ENCODE measurements at places on chromosomes 4 and X.

DNA sequence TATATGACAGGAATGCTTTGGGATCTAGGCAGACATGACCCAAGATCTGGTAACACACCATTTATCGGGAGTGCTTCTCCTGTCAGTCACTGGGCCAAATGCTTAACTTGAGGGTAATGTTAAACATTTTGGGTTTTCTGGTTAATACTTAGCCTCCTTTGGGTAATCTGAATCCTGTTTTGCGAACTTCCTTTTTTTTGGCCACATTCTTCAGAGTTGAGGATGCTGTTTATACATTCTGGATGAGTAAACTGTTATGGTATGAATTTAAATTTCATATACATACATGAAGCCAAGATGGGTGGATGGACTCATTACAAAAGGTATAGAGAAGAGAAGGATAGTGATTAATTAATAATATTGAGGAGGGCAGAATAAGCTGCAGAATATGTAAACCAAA is 36.1 kb downstream of the MID1IP1 start:
- no peak for DNase-seq

- no peak for DNase-seq
These were observed 744 bp downstream of the NPY5R start for GRCh38 chr4:163344147-163345125.

DNA sequence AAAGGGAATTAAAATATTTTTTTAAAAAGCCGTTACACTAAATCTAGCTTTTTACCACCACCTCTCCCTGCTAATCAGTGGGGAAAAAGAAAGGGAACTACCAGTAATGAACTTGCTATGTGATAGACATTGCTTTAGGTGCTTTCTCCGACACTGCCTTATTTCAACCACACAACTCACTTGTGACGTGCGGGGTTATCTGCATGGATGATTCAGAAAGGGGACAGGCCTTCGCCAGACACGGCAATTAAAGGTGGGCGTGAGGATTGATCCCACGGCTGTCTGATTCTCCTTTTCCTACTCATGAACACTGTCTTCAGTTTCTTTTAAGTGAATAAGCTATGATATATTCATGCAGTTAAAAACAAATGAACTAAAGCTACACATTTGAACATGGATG is 882 bp upstream of the CXCR3 start:
- DNase-seq, result no peak

- peak; percentile 6 for DNase-seq
These were observed 26.1 kb downstream of the IGSF1 start for GRCh38 chrX:131262738-131263679.

DNA sequence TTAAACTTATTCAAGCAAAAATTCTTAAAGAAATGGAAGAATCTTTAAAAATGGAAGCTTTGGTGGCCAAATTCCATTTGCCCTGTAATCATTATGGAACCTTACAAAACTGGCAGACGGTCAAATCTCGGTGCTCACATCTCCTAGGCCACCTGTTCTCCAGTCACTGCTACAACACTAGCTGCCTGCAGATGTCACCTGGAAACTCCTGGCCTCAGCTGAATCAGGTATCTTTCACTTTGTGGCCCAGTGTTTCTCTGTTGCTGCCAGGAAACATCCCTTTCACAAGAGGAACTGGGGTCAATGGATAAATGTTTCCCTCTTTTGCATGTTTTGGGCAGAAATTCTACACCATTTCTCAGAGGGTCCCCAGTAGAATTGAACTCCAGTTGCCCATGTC is 4.2 kb upstream of the CXCL3 start:
- DNase-seq, result no peak

- no peak for DNase-seq
These were observed 141.9 kb downstream of the THOC2 start for GRCh38 chrX:123590842-123591486.

- no peak for DNase-seq
These were observed 40.0 kb upstream of the CASK start for GRCh38 chrX:41963348-41963747.

GRCh38 chrX:110146521-110146920 is 143.6 kb downstream of the TMEM164 start:
- peak; percentile 39 for DNase-seq

GRCh38 chrX:79556800-79557199 is 189.7 kb upstream of the ITM2A start:
- no peak for DNase-seq

DNA sequence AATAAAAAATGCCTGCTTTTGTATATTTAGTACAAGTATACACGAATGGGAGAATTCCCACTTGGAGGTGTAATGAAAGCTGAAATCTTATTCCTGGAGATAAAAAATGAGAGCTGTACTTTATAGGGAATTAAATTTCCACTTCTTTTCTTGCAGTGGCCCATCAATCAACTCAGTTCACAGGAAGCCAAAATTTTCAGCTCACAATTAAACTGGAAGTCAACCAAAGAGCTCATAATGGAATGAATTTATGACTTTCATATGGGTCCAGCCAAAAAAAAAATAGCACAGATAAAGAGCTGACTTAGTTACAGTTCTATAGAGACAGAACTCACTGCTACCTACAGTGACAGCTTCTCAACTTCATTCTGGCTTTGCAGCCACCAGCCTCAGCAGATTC is 115.2 kb upstream of the TBC1D9 start:
- DNase-seq, result no peak

DNA sequence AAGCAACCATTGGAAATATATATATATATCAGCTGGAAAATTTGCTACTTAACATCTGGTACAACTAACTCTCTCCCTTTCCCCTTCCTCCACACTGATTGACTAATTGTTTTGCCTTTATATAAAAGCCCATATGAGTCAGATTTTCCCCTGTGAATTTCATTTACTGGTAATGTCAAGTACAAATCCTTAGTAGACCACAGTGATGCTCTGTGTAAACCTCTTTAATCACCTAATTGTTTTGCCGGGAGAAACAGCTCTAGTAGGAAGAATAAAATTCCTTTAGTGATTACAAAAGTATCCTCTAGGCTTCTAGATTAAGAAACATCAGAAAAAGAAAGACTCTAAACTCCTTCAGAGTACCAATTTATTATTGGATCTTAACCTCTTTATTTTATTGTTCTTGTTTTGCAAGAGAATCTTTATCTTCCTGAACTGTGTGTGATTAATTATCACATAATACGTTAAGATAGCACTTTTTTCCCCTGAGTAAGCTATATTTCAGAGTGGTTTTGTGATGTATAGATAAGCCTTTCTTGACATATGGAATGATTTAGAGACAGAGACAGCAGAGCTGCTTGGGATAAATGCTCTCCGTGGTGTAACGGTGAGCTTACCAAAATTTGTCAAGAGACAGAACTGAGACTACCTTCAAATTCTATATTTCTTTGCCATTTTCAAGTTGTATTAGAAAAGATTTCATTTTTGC is 1606.4 kb upstream of the TENM3 start:
- no peak for DNase-seq

- no peak for DNase-seq
These were observed 73.9 kb upstream of the IRF2 start for GRCh38 chr4:184548316-184548647.

DNA sequence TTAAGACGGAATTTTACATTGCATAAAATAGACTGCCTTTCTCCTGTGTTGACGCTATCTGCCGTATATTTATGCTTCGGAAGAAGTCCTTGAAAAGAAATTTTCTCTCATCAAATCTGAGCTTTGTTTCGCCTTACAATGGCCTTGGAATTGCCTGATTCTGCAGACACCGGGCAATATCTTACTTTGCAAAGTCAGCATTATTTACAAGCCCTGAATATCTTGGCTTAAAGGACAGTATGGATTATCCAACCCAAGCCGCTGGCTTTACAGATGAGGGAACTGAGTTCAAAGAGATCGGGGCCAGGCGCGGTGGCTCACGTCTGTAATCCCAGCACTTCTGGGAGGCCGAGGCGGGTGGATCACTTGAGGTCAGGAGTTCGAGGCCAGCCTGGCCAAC is 1.1 kb upstream of the MANBA start:
- no peak for DNase-seq

- no peak for DNase-seq
These were observed 34.2 kb downstream of the CCDC158 start for GRCh38 chr4:76386566-76387305.

GRCh38 chr4:25536564-25537320 is 118.9 kb upstream of the SLC34A2 start:
- no peak for DNase-seq

DNA sequence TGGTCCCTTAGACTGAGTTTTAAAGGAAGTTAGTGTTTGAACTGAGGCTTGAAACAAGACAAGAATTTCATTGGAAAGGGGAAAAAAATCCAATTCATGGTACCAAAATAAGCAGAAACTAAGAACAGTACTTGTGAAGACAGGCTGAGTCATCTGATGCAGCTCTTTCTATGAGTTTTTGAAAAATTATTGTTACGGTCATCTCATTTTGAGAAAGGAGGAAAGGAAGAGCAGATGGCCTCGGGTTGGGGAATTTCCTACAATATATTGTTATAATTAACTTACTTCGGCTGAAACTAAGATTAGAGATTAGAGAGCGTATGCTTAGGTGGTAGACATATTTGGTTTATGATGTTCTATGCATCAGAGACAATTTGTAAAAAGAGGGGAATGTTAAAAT is 2164.8 kb upstream of the AGA start:
- DNase-seq, result no peak

DNA sequence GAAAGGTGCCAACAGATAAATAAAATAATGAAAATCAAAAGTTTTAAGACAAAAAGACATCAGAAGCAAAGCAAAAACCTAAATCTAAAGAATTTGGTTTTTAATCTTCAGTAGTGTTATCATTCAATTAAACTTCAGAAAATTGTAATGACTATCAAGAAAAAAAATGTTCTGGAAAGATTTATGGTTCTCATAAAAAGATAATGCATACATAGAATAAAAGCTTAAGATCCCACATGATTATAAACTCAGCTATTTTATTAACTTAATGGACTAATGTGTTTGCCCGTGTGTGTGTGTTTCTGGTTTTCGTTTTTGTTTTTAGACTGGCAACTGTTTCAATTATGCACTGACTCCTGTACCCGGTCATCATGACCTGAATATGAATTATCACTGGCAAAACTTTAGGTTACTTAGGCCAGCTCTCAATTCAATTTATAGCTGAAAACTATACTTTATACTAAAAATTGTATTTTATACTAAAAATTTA is 217.5 kb upstream of the DKK2 start:
- no peak for DNase-seq

DNA sequence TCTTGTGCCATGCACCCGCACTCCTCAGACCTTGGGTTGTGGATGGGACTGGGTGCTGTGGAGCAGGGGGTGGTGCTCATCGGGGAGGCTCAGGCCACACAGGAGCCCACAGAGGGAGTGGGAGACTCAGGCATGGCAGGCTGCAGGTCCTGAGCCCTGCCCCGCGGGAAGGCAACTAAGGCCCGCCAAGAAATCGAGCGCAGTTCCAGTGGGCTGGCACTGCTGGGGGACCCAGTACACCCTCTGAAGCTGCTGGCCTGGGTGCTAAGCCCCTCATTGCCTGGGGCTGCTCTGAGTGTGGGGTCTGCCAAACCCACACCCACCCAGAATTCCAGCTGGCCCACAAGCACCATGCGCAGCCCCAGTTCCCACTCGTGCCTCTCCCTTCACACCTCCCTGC is 450.5 kb upstream of the FGF16 start:
- no peak for DNase-seq

DNA sequence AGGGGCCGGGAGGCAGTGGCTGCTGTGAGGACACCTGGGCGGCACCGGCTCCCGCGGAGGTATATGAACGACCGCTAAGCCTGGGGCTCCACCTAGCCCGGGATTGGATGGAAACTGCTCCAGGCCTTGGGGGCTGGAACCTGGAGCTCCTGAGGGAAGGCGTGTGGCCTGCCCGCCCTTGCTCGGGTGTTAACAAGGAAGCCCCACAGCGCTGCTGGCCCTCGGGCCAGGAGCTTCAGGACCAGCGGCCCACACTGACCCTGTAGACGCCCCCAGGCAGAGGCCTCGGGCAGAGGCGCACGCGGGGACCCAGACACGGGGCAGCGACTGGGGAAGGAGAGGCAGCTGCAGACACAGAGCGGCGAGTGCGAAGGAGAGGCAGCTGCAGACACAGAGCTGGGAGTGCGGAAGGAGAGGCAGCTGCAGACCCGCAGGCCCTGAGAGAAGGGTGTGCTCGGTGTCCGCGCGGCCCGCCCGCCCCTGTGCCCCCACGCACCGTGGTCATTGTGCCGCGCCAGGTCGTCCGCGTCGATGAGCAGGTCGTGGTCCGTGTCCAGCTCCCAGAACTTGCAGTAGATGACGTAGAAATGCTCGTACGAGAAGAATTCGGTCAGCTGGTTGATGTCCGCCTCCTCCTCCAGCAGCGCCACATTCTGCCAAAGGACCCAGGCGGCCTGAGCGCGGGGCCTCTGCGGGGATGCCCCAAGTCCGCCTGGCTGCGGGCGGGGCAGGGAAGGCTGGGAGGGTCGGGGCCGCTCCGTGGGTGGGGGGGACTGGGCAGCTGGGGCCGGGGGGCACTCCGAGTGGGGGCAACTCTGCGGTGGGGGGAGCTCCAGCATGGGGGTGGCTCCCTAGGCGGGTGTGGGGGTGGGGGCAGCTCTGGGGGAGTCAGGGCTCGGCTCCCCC is 26.7 kb upstream of the GTPBP6 start:
- no peak for DNase-seq

DNA sequence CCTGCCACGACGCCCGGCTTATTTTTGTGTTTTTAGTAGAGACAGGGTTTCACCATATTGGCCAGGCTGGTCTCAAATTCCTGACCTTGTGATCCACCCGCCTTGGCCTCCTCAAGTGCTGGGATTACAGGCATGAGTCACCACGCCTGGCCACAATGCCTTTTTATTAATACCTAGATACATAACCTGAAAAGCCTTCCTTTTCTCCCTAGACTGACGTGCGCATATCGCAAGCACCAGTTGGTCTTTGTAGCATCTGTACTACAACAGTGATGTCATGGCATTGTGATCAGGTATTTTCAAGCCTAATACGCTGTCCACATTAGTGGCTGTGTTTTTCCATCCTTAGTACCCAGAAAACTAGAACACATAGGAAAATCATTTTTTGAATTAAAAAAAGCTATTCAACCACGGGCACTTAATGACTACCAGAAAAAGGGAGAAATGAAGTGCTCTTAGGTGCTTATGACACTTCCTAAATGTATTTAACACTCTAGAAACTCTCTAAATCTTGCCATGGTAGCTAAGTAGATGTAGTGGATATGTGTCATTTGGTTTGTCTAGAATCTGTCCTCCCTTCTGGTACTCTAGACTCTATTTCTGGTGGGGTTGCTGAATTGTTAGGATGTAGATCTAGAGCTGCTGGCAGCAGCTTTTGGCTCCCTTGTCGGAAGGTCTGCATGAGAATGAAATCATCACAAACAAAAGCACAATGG is 707.8 kb downstream of the STIM2 start:
- no peak for DNase-seq

DNA sequence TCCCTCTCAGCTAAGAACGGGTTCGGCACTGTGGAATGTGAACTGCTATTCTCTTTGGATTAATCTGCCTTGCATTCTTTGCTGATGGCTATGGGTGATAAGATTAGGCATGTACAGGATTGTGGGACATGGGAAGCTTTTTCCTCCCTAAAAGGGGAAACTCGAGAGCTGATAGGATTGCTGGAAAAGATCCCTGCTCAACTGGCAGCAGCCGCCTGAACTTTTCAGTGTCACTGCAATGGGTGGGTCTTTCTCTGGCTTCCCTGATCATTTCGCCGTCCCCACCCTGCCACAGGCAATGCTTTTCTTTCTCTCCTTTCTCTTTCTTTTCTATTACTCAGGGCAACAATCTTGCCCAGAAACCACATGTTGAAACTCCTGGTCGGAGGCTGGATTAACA is 20.5 kb downstream of the PAGE2 start:
- no peak for DNase-seq

GRCh38 chr4:146273204-146273901 is 59.0 kb downstream of the REELD1 start:
- no peak for DNase-seq
